ENCODE measurements at places on chromosomes 3 and 15.

DNA sequence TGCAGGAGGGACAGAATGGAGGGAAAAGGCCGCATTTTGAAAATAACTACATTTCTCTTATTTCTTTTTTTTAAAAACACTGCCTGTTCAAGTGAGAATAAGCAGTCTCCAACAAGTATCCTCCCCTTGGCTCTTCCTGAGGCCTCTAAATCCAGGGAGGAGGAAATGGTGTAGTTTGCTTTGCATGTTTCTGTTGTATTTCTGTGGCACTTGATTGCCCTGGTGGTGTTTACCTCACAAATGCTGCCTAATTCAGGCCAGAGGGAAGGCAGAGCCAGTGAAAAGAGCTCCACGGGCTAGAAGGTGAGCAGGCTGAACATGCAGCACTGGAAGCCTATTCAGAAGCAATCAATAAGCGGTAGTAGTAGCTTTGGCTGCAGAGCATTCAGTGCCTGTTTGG is 149.3 kb upstream of the ATP11B start:
- no peak for DNase-seq

DNA sequence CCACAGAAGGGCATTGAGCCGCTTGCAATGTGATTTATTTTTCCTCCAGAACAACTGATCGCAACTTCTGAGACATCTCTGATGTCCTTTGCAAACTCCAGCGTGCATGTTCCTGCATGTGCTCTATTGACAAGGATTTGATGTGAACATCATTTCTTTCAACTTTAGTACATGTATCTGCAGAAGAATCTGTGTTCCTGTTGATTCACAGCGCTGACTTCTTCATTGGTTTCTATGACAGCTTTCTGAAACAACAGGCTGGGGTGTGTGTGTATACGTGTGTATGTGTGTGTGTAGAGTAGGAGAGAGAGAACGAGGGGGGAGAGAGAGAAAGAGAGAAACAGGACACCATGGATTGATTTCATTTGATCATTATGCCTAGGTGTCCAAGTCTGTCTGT is 56.7 kb upstream of the CMTM8 start:
- no peak for DNase-seq

DNA sequence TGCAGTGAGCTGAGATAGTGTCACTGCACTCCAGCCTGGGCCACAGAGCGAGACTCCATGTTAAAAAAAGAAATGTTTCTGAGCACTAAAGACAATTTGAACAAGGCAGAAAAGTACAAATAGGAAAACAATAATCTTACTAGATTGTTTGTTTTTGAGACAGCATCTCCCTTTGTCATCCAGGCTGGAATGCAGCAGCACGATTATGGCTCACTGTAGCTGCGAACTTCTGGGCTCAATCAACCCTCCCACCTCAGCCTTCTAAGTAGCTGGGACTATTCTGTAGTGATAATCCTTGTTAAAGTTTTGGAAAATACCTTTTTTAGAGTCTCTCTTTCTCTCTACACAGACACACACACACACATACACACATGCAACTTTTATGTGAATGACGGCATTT is 107.1 kb downstream of the LPP start:
- DNase-seq, result no peak

DNA sequence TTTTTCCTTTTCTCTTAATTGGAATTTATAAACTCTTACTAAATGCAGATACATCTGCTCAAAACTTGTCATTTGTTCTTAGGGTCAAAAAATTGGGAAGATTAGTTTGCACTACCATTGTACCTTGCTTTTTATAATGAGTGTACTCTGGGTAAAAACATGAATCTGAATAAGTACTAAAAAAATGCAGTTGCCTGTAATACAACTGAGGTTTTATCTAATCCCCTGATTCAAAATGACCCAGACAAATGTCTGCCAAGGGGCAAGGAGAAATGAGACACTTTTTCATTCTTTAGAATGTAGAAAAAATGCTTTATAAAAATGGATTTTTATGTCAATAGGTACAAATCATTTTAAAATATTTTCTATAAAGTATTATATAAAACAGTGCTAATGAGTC is 42.4 kb downstream of the RASA2 start:
- no peak for DNase-seq

GRCh38 chr3:31629054-31629453 is 96.3 kb downstream of the STT3B start:
- DNase-seq, result no peak

GRCh38 chr3:21754839-21755238 is 3.8 kb upstream of the ZNF385D start:
- no peak for DNase-seq

DNA sequence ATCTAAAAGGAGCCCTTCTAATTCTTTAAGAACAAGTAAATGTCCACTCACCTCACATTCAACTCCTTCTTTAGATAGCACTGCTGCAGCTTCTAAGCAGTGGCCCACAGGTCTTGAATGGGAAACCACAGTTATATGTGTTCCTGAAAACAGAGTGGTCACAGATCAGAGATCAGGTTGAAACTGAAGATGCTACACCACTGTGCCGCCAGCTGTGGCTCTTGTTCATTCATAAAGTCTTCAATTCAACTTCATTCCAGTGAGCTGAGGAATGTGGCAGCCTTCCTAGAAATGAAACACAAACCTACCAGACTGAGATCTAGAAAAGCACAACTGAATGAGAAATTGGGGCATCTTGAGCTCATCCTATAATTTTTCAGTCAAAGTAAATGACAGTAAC is 4.0 kb downstream of the PDHB start:
- DNase-seq, result no peak

GRCh38 chr3:86147119-86147518 is 843.8 kb downstream of the VGLL3 start:
- no peak for DNase-seq

GRCh38 chr15:43150191-43150929 is 17.0 kb downstream of the TMEM62 start:
- no peak for DNase-seq

GRCh38 chr3:31377045-31377642 is 155.6 kb upstream of the STT3B start:
- no peak for DNase-seq

- no peak for DNase-seq
Observed at GRCh38 chr15:83926116-83926515, 272.2 kb downstream of the ADAMTSL3 start.

- DNase-seq, result no peak
Observed at GRCh38 chr3:177792311-177793030, 595.2 kb upstream of the TBL1XR1 start.
